C1 segment of cervical spinal cord (tissue), 14 donors: ENCODE measurements at places on chromosomes 1 and 21.

- DNase-seq: peak; percentile 18
These were observed 115.4 kb upstream of the HOOK1 start for GRCh38 chr1:59699227-59699847.

GRCh38 chr1:109275706-109276345, 7.1 kb downstream of the PSRC1 start:
- no peak for DNase-seq

- DNase-seq: no peak
These were observed 202.9 kb upstream of the ADGRL2 start for GRCh38 chr1:81597720-81598426.

- DNase-seq: no peak
These were observed 35.5 kb downstream of the CAPN2 start for GRCh38 chr1:223747838-223748335.

DNA sequence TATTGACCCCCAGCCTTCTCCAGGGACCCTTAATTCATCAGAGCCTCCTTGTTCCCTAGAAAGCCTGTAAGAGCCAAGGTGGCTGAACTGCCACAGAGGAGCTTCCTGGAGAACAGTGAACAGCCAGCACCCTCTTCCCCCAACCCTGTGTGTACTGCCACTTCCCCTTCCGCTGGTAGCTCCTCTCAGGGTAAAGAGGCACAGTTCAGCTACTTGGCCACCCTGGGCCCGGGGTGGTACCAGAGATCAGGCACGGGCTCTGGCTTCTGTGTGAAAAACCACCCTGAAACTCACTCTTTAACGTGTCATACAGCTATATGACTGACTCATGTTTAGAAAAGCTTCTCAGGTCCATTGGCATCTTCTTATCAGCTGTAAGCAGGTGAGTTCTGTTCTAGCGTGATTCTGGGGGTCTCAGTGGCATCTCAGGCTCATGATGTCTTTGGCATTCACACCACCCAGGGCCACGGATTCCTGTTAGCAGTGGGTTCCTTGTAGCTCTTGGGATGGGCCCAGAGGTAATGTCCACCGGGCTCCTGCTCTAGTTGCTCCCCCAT, 22.4 kb downstream of the ARMH1 start:
- no peak for DNase-seq

- no peak for DNase-seq
These were observed 22.1 kb downstream of the AHDC1 start for GRCh38 chr1:27581823-27582243.

DNA sequence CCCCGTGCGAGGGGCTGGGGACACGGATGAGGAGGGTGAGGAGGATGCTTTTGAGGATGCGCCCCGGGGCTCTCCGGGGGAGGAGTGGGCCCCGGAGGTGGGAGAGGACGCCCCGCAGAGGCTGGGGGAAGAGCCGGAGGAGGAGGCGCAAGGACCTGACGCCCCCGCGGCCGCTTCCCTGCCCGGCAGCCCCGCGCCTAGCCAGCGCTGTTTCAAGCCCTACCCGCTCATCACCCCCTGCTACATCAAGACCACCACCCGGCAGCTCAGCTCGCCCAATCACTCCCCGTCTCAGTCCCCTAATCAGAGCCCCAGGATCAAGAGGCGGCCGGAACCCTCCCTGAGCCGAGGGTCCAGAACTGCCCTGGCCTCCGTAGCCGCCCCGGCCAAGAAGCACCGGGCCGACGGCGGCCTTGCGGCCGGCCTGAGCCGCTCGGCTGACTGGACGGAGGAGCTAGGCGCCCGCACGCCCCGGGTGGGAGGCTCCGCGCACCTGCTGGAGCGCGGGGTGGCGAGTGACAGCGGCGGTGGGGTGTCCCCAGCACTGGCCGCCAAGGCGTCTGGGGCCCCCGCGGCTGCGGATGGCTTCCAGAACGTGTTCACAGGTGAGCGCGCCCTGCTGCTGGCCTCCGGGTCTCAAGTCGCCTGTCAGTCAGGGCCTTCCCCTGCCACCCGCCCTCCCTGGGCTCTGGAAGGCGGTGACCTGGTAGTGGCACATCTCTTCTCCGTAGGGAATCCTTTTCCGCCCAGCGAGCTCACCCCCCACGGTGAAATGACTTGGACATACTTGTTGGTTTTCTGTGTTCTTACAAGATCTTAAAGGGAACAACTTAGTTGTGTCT, 1.7 kb downstream of the FMN2 start:
- peak; percentile 18 for DNase-seq

- DNase-seq: no peak
These were observed 112.7 kb downstream of the RUNX1 start for GRCh38 chr21:34936371-34936789.

DNA sequence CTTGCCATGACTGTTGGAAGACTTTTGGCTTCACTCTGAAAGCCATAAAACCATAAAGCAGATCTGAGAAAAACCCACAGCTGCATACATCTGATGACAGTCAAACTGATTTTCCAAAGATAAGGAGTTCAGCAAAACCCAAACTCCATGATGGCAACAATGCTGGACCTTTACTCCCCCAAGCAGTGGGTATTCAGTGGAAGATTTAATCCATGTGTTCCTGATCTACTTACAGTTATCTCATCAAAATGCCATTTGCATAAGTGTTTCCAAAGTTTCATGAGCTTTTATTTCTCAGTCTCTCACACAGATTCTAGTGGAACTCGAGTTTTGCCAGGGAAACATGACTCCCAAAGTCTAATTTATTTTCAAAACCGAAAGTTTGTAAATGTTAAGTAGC, 184.9 kb downstream of the ZC3H11B start:
- no peak for DNase-seq

GRCh38 chr21:29052224-29052623, 21.2 kb downstream of the CCT8 start:
- DNase-seq: no peak

DNA sequence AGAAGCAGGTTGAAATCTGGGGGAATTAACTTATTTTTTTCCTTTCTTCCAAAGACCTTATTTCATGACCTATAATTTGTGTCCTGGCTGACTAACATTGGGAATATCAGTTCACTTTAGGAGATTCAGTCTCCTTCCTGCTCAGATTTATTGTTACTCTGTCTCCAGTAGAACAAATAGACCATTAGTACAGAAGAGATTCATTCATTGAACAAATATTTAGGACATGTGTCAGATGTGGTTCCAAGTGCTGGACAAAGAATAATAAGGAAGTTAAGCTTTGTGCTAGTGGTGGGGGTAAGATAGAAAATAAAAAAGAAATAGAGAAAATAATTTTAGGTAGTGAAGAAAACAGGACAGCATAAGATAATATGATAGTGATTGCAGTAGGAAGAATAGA, 20.3 kb downstream of the ZMYM4 start:
- no peak for DNase-seq
